Esophagus squamous epithelium (tissue), 5 donors: ENCODE measurements at places on chromosomes 12 and 14.
A peak's percentile ranks its signal among the peaks of the same experiment; 100 is the strongest.

DNA sequence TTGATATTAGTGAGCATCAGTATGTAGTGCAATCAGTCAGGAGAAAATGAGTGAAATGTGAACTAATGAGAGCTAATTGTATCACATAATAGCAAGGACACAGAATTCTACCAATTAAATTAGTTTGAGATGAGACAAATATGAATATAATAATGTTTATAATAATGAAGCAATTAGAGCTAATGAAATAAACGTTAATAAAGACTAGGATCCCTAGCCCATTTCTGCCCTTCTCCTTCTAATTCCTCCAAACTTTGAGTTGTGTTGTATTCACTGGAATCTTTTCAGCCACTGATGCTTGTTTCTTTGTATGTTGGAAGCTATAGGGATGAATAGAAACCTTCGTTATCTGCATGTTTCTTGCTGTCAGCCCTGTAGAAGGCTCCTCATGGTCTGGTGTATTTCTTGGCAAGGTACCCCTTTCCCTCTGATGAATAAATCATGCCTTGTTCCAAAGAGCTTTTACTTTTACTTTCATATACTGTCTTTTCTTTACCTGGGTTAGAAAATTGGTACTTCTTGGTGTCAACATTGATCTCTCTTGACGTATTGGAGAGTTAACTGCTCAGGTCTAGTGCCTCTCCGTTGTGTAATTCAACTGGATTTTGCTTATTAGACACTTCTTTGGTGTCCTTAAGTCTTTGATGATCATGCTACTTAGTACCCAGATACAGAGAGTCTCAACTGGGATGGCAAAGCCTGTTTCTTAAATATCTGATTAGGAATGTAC is 154.8 kb downstream of the PTCSC3 start:
- H3K36me3 ChIP-seq, result no peaks in the 10 kb centered on the region
- H3K27ac ChIP-seq, result no peak overlapping the region
- DNase-seq, result no peak
- H3K27me3 ChIP-seq, result no peaks in the 10 kb centered on the region
- no peaks in the 10 kb centered on the region for H3K4me1 ChIP-seq
- H3K4me3 ChIP-seq, result no peak overlapping the region

DNA sequence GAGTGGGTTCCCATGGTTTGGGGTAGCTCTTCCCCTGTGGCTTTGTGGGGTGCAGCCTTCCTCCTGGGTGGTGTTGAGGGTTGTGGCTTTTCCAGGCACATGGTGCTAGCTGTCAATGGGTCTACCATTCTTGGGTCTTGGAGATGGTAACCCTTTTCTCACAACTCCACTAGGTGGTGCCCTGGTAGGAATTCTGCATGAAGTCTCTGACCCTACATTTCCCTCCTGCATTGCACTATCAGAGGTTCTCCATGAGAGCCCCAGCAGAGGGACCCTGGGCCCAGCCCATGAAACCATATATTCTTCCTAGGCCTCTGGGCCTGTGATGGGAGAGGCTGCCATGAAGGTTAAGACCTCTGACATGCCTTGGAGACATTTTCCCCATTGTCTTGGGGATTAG is 1093.3 kb downstream of the SLC16A7 start:
- H3K36me3 ChIP-seq, result no peaks in the 10 kb centered on the region
- no peak overlapping the region for H3K4me3 ChIP-seq
- H3K4me1 ChIP-seq, result no peaks in the 10 kb centered on the region
- H3K27me3 ChIP-seq, result no peaks in the 10 kb centered on the region
- H3K27ac ChIP-seq, result no peak overlapping the region
- DNase-seq, result no peak

DNA sequence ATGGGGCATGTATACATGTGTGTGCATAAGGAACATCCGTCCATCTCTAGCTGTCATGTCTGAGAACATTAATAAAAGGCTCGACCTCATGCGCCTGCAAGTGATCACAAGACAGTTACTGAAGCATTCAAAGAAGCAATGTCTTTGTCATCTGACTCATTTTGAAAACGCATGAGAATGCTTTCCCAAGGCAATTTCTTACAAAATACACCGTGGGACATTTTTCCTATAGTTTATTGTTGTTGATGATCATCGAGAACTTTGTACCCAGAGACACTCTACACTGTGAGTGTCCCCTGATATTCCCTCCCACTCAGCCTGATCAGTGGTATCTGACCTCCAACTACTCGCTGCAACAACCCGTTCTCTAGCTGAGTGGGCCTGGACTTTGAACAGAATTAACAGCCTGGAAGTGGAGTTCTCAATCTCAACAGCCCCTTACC is 68.1 kb downstream of the ETV6 start:
- no peak for DNase-seq
- peaks cover 44% of the 10 kb centered on the region for H3K4me1 ChIP-seq
- H3K27me3 ChIP-seq, result no peaks in the 10 kb centered on the region
- H3K36me3 ChIP-seq, result no peaks in the 10 kb centered on the region
- no peak overlapping the region for H3K4me3 ChIP-seq
- no peak overlapping the region for H3K27ac ChIP-seq

GRCh38 chr12:24109381-24110039 is 160.0 kb upstream of the SOX5 start:
- H3K27ac ChIP-seq, result no peak overlapping the region
- H3K4me3 ChIP-seq, result no peak overlapping the region
- H3K36me3 ChIP-seq, result no peaks in the 10 kb centered on the region
- H3K4me1 ChIP-seq, result no peaks in the 10 kb centered on the region

DNA sequence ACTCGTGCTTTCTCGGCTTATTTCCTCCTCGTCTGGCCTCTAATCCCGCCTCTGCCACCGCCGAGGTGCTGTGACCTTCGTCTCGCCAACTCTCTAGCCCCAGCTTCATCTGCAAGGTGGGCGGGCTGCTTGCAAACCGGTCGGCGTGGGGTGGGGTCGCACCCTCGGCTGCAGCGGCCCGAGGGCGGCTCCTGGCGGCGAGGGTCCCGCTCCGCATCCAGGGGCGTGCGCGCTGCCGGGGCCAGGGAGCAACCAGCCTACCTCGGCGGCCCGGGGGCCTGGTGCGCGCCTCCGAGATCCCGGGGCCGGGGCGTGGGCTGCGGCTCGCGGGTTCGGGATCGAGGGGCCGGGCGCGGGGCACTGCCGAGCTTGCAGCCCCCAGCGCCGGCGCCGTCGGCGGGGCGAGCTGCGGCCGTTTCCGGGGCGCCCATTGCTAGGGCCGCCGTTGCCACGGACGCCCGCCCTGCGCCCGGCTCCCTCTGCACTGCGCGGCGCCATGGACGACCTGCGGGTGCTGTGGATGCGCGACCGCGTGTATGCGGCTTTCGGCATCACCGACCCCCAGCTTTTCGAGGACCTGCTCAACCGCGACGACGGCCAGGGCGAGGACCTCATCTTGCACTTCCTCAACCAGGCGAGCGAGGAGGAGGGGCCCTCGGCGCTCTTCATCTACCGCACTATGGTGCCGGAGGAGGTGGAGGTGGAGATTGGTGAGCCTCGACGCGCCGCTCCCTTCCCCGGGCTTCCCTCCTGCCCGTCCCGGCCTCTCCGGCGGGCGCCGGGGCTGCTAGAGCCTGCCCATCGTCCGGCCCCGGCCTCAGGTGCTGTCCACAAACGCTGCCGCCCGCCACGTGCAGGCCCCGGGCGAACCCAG is at the start of gene DNAH10:
Gene DNAH10, plus strand, starts transcription at position 461 of the 874 bp plus-strand sequence. Its CDS starts 36 bp downstream, at position 497.
- peak within 1 kb of the TSS; percentile 35 for H3K4me3 ChIP-seq
- DNase-seq, result no peak
- no peak within 1 kb of the TSS for H3K27ac ChIP-seq
- peaks cover 11% of the 10 kb centered on the region for H3K4me1 ChIP-seq
